ENCODE measurements at places on chromosomes 2 and 18. TPM values are rescaled to one million over a fixed set of nuclear protein-coding genes. Genes with fewer than 3 reads are reported as not detected.
A peak's percentile ranks its signal among the peaks of the same experiment; 100 is the strongest.

DNA sequence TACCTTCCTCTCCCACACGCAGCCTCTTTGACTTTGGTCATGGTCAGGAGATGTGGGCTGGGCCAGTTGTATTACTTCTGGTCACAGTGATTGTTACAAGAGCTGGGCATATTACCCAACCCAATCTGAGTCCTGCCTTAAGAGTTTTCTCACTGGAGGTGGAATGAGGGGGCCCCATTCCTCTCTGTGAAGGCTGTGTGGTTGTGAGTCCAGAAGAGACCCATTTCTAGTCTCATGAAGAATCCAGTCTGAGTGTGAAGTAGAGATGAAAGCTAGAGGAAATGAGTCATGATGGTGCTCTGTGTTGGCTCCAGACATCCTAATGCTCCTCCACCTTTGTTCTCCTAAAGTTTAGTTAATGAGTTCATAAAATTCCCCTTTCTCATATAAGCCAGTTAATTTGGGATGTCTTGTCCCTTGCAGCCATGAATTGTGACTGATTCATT lies 50.8 kb upstream of the RASGRP3 start:
- no peak overlapping the region for H3K27ac ChIP-seq
- DNase-seq: no peak
- no peak overlapping the region for H3K4me3 ChIP-seq
- H3K27me3 ChIP-seq: peaks cover 7% of the 10 kb centered on the region
- no peaks in the 10 kb centered on the region for H3K4me1 ChIP-seq

DNA sequence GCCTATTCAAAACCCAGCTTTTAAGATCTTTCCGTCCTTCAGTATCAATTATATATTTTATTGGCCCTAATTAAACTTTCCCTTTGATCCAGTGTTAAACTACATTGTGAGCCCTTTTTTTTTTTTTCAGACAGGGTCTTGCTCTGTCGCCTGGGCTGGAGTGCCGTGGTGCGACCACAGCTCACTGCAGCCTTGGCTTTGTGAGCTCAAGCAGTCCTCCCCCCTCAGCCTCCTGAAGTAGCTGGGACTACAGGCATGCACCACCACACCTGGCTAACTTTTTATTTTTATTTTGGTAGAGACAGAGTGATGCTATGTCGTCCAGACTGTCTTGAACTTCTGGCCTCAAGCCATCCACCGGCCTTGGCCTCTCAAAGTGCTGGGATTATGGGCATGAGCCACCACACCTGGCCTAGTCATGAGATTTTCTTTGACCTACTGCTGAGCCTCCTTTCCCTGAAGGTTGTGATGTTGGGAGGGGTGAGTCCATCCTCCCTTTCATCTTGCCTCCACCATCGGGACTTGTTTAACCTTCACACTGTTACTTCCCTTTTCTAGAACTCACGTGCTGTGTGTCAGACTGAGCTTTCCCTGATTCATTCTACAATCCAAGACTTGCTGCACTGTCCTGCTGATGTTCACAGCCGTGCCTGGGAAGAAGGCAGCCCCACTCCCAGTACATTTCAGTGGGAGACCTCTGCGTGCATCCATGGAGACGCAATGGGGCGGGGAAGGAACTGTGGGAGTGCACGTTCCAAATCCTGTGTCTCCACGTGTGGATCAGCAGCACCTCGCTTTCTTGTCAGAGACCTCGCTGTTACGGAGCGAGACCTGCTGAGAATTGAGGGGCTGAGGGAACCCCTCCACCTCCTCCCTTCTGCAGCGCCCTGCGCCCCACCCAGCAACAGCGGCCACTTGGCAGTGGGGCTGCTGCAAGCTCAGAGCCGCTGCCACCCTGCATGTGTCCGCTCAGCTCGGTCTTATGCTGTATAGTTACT lies 10.8 kb downstream of the OXER1 start:
- H3K36me3 ChIP-seq: peaks cover 14% of the 10 kb centered on the region
- peaks cover 16% of the 10 kb centered on the region for H3K4me1 ChIP-seq
- no peak for DNase-seq
- peak overlapping the region; percentile 37 for H3K27ac ChIP-seq
- no peak overlapping the region for H3K4me3 ChIP-seq

Gene C2orf80
- total RNA-seq: not detected

DNA sequence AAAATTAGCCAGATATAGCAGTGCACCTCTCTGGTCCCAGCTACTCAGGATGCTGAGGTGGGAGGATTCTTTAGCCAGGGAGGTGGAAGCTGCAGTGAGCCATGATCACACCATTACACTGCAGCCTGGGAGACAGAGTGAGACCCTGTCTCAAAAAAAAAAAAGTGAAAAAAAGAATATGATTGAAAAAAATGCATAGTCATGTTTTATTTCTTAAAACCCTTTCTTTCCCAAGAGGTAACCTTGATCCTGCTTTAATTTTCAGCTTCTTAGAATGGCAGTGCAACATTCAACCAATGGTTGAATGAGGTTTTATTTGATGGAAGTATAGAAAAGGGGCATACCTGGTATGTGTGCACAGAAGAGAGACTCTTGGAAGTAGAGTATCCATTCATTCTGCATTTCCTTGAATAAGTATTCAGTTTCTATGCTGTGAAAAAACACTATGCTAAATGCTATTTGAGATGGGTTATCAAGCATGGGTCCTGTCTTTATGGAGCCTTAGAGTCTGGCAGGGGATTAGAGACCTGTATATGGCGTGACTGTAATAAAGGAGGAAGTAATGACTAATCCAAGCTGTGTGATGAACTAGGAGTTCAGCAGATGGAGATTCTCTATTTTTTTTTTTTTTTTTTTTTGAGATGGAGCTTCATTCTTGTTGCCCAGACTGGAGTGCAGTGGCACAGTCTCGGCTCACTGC lies 146.3 kb downstream of the WDSUB1 start:
- DNase-seq: no peak
- H3K27me3 ChIP-seq: peaks cover 21% of the 10 kb centered on the region

Gene CYP27C1
- total RNA-seq: not detected

- H3K4me3 ChIP-seq: no peak overlapping the region
- H3K36me3 ChIP-seq: no peaks in the 10 kb centered on the region
- no peak for DNase-seq
- peaks cover 2% of the 10 kb centered on the region for H3K4me1 ChIP-seq
- H3K27ac ChIP-seq: no peak overlapping the region
Measured at GRCh38 chr18:44918142-44918476, 237.4 kb downstream of the SETBP1 start.

DNA sequence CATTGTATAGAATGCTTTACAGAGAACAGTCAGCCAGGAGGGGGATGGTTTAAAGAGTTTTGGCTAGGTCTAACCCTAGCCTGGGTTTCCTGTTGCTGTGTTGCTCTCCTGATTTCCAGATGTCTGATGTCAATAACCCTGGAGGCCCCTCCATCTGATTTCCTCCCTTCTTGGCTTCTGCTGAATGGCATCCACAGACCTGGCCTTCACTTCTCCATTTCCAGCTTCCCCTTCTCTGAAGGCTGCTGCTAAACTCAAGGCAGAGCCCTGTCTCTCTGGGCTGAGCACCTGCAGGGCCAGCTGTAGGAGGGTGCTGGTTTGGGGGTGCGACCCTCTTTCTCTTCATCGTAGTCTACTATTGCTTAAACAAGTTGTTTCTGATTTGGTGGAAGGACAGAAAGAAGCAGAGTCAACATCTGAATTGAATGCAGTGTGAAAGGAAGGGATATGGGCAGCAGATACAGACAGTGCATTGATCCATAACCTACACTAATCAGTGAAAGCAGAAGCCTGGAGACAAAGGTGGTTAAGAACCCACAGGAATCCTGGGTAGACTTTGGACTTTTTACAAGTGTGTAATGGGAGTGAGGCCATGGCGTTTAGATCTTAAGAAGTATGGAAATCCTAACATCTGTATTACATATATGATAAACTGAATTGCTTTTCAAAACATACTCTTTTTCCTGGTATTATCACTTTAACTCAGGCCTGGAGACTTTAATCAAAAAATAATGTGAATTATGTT lies 153.6 kb downstream of the HRH4 start:
- DNase-seq: no peak
- H3K27me3 ChIP-seq: peaks cover 10% of the 10 kb centered on the region
- no peaks in the 10 kb centered on the region for H3K36me3 ChIP-seq
- H3K27ac ChIP-seq: no peak overlapping the region
- H3K4me1 ChIP-seq: no peaks in the 10 kb centered on the region
- H3K4me3 ChIP-seq: no peak overlapping the region

All from T-helper 17 cell (primary cell).